ENCODE measurements at places on chromosomes 16 and 17. TPM values are rescaled to one million over a fixed set of nuclear protein-coding genes. Genes with fewer than 3 reads are reported as not detected.
A peak's percentile ranks its signal among the peaks of the same experiment; 100 is the strongest.

DNA sequence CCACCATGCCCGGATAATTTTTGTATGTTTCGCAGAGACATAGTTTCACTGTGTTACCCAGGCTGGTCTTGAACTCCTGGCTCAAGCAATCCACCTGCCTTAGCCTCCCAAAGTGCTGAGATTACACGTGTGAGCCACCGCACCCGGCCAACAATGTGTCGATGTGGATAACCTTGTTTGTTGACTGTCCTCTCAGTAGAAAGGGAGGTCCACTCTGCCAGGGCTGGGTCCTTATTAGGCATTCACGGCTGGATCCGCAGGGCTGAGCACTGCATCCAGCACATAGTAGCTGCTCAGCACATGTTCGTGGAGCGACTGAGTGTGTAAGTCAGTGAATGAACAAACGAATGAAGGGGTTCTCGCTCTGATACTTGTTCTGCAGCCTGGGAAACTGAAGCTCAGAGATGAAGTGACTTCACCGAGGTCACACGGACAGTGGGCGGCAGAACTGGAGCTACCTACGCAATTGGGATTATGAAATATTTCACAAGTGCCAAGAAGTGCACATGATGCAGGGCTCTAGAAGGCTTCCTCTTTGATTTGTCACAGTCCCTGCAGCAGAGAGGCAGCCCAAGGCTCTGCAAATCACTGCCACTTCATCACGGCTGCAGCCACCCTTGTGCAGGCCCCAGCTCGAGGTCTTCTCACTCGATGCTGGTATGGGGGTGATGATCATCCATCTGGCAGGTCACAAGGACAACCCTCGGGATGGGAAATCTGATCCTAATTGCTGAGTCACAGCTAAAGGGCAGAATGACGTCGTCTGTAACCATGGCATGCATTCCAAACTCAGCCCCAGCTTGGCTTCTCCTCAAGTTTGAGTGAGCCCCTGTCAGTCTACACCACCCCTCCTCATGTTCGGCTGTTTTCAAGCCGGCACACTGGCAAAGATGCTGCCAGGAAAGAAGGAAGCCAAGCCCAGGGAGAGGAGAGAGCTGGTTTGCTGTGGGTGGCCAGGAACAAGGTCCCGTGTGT lies 28.0 kb upstream of the SNN start:
- peak; percentile 94 for DNase-seq

GRCh38 chr16:84700446-84701300 lies 873 bp downstream of the USP10 start:
- peak; percentile 11 for DNase-seq

GRCh38 chr16:29909391-29909790 lies 9.1 kb downstream of the ASPHD1 start:
- peak; percentile 48 for DNase-seq

GRCh38 chr16:87552772-87553573 lies 49.3 kb upstream of the JPH3 start:
- DNase-seq, result no peak

The RASL10B gene
- total RNA-seq, result 1.3 TPM

The HAS3 gene
- not detected for total RNA-seq

The RSL1D1 gene
- 260 TPM for total RNA-seq

All from myocyte (in vitro differentiated cells).